ENCODE measurements at places on chromosomes 1 and 21.

DNA sequence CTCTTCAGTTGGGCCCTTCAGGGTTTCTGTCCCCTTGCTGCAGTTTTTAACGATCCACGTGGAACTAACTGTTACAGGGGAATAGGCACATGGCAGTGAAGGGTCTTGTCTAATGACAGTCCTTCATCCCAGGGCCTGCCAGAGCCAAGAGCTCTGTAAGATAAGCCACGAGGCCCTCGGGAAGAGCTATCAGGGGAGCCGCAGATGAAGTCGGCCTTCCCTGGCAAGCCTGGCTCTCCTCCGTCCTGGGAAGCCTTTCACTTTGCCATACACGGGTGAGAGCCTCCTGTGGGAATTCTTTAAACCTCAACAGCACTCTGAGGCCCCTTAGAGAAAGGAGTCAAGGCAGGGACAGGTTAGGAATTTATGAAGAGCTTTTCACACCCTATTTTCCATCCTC is 29.0 kb downstream of the ACP6 start:
- DNase-seq = no peak

- no peak for DNase-seq
Observed at GRCh38 chr21:34922479-34922878, 126.6 kb downstream of the RUNX1 start.

DNA sequence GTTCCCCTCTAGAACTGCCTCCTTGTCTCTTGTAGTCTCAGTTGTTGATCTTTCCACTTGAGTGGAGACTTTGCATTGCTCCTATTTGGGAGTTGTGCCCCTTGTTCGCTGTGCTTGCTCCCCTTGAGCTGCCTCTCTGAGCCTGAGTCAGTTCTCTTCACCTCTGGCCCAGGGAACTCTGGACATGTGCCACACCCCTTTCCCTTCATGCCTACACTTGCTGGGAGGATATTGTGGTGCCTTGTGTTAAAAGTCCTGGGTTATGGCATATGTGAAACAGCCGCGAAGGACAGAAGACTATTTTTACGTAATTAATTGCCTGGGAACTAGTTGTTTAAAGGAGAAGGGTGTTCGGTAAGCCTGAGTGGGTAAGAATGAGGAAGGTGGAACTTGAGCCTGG is 32.2 kb upstream of the RPTN start:
- DNase-seq = no peak

DNA sequence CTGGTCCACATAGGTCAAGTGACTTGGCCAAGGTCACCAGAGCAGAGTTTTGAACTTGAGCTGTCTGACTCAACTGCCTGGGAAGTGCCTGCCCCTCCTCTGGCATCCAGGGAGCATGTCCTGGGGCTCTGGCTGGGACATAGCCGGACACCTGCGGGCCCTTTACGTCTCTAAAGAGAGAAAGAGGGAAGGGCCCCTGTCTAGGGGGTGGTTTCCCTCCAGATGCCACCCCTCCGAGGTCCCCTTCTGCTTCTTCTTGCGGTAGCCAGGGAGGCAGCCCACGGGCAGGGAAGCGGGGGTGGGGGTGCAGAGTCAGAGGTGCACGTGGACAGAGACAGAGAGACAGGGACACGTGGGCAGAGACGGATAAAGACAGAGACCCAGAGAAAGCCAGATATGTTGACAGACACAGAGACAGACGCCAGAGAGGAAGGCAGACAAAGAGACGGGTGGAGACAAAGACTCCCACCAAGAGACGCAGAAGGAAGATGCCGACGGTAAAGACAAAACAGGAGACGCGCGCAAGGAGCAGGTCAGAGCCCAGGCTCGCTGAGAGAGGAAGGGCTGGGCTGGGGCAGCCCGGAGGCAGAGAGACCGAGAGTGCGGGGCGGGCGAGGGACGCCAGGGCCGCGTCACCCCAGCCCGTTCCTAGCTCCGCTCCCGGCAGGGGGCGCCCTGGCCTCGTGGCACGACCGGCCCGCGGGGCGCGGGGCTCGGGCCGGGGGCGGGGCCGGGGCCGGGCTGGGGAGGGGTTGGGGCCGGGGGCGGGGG is 458 bp upstream of the ALPL start:
- DNase-seq = peak; percentile 68

DNA sequence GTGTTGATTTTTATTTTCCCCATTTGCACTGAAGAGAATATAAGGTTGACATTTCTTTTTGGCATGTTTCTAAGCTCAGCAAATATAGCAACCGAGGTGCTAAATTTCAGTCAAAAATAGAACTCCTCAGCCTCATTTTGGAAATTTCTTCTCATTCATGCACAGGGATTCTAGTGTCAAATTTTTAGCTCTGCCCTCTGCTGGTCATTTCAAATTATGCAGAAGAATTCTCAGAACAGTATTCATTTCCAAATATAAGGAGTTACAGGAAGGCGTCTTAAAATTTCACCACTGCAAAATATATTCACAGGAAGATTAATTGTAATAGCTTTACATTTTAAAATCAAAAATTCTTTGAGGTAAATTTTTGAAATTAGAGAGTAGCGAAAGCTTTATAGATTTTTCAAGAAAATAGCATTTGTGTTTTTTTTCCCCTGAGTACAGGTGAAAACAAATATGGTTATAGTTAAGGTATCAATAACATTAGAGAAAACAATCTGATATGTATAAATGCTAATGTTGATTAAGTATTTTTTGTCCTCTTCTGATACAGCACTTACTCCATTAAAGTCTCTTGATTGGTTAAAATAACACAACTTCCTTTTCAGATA is 57.9 kb downstream of the FMN2 start:
- DNase-seq = peak; percentile 52

GRCh38 chr1:231428377-231428776 is 6.3 kb upstream of the EGLN1 start:
- peak; percentile 54 for DNase-seq

DNA sequence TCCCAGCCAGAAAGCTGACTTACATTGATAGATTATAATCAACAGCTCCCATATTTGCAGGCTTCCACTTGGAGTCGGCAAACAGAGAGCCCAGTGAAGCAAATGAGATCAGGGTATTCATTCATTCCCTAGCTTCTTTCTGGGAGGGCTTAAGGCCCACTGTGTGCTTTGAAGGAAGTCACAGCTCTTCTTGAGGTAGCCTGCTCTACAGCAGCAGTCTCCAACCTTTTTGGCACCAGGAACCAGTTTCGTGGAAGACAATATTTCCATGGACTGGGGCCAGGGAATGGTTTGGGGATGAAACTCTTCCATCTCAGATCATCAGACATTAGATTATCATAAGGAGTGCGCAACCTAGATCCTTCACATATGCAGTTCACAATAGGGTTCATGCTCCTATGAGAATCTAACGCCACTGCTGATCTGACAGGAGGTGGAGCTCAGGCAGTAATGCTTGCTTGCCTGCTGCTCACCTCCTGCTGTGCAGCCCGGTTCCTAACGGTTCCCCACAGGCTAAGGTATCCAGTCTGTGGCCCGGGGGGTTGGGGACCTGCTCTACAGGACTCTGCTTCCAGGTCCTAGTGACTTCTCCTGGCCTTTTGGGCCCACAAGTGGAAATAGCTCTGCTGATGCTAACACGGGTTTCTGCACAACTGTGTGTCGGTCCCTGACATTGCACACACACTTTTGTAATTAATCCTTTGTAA is 13.7 kb upstream of the ADAM30 start:
- DNase-seq = peak; percentile 3

DNA sequence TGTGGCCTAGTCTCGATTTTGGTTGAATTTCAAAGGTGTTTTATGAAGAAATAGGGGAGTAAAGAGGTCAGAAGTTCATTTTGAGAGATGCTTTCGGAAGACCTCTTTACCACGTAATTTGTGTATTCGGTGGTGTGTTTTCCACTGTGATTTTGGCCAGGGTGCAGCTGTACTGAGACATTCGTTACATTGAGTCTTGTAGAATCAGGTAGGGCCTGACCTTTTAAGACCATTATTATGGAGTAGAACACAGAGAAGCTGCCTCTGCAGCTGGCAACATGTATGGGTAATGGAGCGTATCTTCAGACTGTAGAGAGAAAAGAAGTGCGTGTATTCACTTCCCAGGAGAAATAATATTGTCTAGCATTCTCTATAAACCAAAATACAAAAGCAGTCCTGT is 326.5 kb downstream of the PDE4B start:
- no peak for DNase-seq

- DNase-seq = no peak
Observed at GRCh38 chr1:80154176-80154575, 1147.6 kb upstream of the ADGRL4 start.

GRCh38 chr1:71228742-71229365 is 148.0 kb upstream of the ZRANB2 start:
- DNase-seq = no peak

- no peak for DNase-seq
Observed at GRCh38 chr1:94769551-94769950, 50.6 kb upstream of the SLC44A3 start.

DNA sequence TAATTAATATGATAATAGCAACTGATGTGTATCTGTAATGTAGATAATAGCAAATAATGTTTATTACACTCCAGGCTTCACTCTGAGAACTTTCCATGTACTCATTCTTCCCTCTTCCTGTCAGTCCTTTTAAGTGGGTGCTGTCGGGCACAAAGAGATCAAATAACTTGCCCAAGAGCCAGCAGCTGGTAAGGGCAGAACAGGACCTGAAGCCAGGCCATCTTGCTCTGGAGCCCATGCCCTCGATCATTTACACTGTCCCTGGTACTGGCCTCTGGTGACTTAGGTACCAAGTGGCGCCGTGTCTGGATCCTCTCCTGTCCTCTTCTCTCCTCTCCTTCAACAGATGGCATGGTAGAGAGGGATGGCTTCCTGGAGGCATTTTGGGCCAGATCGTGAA is 97.2 kb downstream of the VPS13D start:
- no peak for DNase-seq

- no peak for DNase-seq
Observed at GRCh38 chr1:61638296-61638695, 86.6 kb downstream of the TM2D1 start.
